ENCODE measurements at places on chromosomes 5 and 9. TPM values are rescaled to one million over a fixed set of nuclear protein-coding genes. Genes with fewer than 3 reads are reported as not detected.

- ATAC-seq, result no peak
Measured at GRCh38 chr5:92309336-92309991, 926.3 kb upstream of the ARRDC3 start.

GRCh38 chr5:68283766-68284165 is 68.2 kb downstream of the PIK3R1 start:
- ATAC-seq, result no peak

DNA sequence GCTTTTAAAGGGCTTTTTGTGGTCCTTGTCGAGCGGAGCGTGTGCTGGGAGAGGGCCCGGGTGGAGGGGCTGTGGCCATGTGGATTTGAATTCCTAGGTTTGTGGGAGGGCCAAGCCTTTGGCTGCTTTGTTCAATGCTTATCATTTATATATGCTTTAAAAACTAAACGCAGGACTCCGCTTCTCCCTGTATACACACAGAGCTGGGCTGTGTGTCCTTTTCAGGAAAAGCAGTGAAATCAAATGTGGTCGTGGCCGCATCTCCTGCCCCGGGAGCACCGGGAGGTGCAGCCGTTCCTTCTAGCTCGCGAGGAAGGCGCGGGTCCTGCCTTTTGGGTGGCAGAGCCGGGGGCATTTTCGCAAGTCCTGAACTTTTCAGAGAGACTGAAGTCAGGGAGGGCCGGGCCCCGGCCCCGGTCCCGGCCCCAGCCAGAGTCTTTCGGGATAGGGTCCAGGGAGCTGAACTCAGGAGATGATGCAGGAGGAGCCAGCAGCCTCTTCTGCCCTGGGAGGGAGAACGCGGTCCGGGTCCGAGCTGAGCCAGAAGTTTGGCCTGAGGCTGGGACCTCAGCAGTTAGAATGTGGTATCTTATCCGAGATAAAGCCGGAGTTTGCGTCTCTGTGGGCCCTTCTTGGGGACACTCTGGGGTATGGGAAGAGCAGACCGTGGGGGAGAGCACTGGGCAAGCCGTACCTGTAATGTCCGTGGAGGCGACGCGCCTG is 158.8 kb downstream of the C9orf152 start:
- ATAC-seq, result no peak

GRCh38 chr9:21381448-21382339 is 3.5 kb downstream of the IFNA2 start:
- no peak for ATAC-seq

GRCh38 chr9:134699343-134699740 is 57.7 kb downstream of the COL5A1 start:
- ATAC-seq, result no peak

DNA sequence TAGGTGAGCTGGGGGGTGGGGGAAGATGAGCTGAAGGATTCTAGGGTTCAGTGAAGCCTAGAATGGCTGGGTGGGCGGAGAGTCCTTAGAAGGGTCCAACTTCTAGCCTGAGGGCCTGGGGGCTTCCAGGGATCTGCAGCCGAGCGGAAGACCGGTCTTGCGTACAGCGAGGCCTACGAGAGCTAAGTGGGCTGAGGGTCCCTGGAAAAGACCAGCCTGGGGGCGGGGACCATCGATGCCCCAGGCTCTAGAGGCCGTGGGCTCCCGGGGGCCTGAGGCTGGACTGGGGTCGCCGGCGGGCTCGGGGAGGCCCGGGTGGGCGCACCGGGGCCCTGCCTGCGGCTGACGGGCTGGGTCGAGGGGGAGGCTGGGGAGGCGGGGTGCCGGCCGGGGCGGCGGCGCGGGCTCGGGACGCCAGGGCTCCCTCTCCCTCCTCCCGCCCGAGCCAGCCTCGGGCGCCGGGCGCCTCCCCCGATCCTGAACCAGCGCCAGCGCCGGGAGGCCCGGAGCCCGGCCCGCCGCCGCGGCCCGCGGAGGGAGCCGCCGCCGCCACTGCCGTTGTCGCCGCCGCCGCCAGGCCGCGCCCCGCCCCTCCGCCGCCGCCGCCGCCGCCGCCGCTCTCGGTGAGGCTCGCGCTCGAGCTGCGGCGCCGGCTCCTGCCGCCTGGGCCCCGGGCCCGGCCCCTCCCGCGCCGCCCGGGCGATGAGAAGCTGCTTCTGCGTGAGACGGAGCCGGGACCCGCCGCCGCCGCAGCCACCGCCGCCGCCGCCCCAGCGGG is at the start of gene MVB12B:
MVB12B (plus strand) TSS at position 602 of the 778 bp plus-strand sequence; CDS start at position 703, 101 bp downstream.
- peak; percentile 66 for ATAC-seq

DNA sequence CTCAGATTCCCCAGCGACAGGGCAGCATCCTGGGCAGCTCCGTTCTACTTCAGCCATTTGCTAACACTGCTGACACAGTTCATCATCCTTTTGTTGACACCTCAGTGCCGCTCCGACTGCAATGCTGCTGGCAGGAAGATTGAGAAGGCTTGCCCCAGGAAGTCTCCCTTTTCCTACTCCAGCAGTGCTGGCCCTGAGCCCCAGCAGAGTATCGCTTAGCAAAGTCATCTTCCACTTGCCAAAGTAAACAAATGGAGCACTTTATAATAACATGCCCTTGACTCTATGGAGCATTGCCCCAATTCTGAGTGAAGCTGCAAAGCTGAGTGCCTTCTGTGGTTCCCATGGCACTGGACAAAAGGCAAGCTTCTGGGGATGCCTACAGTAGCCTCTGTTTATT is 32.2 kb downstream of the PRLR start:
- peak; percentile 35 for ATAC-seq

- no peak for ATAC-seq
Measured at GRCh38 chr5:61666064-61666621, 334.1 kb downstream of the ZSWIM6 start.

DNA sequence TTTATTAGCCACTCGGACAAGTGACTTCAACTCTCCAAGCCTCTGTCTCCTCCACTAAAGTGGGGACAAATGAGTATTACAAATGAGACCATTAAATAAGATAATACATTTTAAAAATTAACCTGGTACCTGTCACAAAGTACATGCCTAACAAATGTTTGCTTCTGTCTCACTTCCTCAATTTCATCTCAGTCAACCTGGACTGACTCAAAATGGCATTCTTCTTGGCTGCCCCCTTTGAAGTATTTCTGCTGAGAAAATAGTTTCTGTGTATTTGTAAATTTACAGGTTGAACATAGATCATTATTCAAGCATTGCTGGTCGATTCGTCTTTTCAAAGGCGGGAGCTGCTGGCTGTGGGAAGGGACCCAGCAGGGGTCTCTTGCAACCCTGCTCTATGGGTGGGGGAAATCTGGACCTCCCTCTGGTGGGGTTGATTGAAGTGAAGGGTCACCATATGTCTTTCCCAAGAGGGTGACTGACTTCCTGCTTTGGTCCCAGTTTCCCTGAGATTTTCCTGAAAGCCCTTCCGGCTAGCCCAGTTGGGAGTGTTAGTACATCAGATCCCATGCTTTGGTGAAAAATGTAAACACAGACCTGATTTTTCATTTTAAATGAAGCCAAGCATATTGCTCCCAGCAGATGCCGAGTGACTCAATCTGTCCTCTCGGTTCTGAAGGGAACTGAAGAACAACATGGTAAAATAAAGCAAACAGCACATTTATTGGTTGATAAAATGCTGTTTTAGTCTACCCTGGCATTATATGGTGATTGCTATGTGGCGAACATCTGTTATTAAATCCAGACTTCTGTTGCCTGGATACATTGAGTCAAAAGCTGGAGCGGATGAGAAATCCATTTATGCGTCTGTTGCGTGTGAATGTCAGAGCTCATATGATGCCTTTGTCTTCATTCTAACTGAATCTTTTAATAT is 73.0 kb downstream of the KCNIP1 start:
- ATAC-seq, result no peak

DNA sequence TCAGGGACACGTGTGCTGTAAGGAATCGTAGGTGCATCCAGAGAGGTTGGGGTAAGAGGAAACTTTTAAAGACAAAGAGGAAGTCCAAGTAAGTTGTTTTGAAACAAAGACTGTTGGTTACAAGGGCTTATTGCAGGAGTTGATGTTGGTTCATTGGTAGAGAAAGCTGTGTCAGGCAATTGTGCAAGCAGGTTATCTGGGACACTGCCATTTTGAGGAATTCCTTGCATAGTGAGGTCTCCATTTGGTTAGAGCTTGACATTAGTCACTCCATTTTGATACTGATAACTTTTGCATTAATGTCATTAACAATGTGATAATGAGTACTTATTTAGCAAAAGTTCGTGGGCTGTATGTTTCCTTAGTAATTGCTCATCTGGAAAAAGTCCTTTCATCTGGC is 24.9 kb downstream of the CNOT6 start:
- ATAC-seq, result no peak

- no peak for ATAC-seq
Measured at GRCh38 chr5:142852416-142853198, 82.4 kb downstream of the ARHGAP26 start.

DNA sequence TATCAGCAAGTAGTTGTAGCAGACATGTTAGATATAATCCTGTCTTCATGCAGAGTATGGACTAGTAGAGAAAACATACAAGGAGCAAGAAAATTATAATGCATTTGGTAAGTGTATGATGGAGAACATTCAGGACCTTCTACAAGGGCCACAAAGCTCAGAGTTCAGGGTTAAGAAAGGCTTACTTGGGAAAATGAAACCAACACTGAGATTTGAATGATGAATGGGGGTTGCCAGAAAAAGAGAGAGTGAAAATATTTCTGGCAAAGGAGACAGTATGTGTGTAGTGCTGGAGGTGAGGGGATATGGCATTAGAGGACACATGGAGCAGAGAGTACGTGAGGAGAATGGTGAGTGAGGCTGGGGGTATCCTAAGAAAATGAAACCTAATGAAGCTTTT is 169.8 kb upstream of the STK32A start:
- ATAC-seq, result no peak

DNA sequence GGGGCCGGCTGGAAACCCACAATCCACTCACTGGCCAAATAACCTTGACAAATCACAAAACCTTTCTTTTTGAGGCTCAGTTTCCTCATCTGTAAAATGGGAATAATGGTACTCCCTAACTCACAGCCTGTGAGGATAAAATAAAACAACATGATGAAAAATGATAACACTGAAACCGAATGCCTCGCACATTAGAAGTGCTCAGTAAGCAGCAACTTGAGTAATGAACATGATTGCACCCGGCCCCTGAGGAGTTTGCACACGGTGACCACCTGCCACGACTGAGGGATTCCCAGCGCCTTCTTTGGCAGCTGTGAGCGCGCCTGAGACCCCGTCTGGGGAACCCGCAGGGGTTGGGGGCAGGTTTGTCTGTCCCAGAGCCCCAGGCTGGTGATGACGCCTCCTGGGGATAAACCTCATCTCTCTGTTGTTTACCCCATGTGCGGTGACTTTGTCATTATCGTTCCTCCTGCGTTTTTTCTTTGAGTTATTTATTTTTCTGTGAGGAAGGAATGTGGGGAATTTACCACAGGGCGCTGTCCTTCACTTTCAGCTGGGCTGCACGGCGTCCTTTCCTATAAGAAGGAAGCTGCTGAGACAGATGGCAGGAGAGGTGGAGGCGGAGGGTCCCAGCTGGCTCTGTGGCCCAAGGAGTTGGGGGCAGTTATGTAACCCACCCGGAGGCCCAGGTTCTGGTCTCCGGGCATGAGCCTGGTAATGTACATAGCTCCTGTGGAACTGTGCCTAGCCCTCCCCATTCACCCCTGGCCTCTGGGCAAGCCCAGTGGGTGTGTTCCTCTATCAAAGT is 3.0 kb upstream of the SYNPO start:
- no peak for ATAC-seq

DNA sequence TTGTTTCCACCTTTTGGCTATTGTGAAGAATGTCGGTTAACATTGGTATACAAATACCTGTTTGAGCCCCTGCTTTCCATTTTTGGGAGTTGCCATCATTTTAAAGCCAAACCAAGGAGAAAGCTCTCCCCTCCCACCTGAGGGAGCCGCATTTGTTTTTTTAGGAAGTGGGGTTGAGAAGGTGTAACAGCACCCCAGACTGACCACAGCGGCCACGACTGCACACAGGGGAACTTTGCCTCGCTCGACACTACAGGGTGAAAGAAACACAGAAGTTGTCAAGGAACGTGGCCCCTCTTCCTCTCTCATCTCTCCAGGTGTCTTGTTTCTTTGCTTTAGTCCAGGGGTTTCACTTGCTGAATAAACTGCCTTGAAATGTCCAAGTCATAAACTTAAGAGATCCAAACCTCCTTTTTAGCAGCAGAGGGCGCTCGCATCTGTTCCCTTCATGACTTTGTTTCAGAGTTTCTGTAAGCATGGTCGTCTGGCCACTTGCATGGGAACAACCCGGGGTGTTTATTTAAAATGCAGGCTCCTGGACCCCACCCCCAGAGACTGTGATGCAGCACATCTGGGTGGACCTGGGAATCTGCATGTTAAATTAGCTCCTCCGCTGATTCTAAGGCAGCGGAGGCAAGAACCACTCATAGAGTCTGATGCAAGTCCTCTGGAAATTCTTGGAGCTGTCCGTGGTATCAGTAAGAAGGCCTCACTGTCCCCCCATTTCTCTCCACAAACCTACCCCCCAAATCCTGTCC is 2.1 kb upstream of the TTLL11 start:
- no peak for ATAC-seq

HTR1A gene
- not detected for total RNA-seq

SLC46A2 gene
- 0.44 TPM for total RNA-seq

STKLD1 gene
- 0.40 TPM for total RNA-seq

ADAMTS13 gene
- total RNA-seq, result 0.92 TPM

IRGM gene
- total RNA-seq, result not detected

MYMK gene
- not detected for total RNA-seq

TAF11L5 gene
- total RNA-seq, result not detected
